ENCODE measurements at places on chromosomes 5 and 9. TPM values are rescaled to one million over a fixed set of nuclear protein-coding genes. Genes with fewer than 3 reads are reported as not detected.

- DNase-seq, result no peak
Measured at GRCh38 chr9:24545285-24545684, 412 bp downstream of the IZUMO3 start.

MVB12B gene
- 22.2 TPM for total RNA-seq

DNA sequence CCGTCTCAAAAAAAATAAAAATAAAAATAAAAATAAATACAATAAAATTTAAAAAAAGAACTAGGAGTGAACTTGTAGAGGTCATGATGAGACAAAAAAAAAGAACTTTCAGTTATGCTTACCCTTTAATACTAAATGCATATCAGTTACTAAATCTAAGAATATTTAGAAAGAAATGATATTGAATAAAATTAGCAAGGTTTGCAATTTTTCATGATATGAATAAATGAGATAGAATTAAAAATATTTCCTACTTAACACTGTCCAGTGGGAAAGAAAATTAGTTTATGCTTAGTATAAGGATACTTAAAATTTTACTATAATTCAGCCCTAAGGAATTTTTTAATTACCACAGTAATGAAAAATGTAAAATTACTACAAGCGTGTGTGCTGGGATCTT is 132.4 kb downstream of the TLE1 start:
- no peak for DNase-seq

- DNase-seq, result no peak
Measured at GRCh38 chr5:32852976-32853375, 141.9 kb downstream of the NPR3 start.

DNA sequence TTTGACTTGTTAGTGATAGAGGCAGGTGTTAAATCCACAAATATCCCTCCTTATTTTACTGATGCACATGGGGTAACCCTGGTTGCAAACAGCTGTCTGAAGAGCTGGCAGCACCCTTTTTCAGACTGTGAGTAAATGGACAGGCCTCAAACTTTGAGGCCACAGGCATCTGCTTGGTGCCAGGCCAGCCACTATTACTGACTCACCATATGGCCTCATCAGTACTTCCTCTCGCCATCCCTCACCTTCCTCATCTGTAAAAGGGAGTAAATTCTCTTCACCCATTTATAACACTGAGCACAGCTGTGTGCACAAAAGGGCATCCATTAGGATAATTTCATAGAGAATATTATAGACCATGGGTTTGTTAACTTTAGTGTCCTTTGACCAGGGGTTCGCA is 11.9 kb upstream of the TNIP1 start:
- no peak for DNase-seq

DNA sequence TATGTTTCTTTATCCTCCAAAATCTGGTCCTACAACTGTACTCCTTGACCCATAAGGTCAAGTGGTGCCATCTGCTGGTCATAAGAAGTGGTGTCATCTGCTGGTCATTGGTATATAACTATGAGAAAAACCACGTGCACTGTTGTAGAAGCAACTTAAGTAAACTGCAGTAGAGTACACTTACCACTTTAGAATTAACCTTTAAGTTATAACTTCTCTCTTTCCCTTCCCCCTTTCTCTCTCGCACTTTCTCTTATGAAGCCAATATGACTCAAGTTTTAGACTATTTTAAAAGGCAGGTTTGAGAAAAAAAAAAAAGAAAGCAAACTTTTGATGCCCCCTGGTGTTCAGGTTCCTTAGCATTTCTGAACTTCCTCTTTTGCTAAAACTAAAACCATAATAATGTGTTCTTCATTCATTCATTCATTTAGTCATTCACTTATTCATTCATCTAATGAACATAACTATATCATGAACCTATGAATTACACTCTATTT is 12.8 kb upstream of the MTAP start:
- DNase-seq, result no peak

DBH gene
- total RNA-seq, result not detected

- DNase-seq, result no peak
Measured at GRCh38 chr5:74643111-74643562, 2.6 kb upstream of the ENC1 start.

DNA sequence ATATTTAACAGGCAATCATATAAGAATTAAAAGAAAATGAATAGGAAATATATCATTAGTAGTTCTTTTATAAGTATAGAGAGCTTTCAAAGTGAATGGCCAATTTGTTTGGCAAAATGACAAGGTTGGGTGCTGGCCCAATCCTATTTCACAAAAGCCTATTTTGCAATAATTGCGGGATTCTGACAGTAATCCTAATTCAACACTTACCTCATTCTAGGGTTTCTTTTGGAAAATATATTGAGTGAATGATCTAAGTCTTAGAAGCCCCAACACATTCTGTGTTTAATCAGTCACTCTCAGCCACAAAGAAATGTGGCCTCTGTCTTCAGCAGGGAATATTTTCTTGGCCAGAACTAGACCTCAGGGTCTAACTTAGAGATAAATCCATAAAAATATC is 835.9 kb upstream of the ZNF608 start:
- DNase-seq, result no peak

PPP2R2B gene
- total RNA-seq, result 0.29 TPM

DNA sequence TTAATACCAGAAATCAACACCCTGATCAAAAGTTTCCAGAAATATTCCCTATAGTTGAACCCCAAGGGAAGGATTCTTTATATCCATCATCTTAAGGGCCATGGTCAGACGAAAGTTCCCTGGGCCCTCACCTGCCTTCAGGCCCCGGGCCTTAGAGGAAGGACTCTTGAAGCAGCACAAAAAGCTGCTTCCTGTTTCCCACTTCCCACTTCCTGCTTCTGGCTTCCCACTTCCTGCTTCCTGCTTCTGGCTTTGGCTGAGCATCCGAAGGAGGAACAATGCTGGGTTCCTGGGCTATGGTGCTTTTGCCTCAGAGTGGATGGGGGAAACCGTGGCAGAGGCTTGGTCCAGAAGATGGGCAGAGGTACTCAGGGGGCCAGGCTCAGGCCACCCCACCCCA is 25.8 kb upstream of the DAP start:
- DNase-seq, result no peak

- DNase-seq, result no peak
Measured at GRCh38 chr9:74496406-74496805, 729 bp upstream of the RORB start.

F2RL2 gene
- total RNA-seq, result 0.10 TPM

RANBP3L gene
- total RNA-seq, result not detected

PCDHGC3 gene
- total RNA-seq, result 46.8 TPM

NUTM2G gene
- not detected for total RNA-seq

DNA sequence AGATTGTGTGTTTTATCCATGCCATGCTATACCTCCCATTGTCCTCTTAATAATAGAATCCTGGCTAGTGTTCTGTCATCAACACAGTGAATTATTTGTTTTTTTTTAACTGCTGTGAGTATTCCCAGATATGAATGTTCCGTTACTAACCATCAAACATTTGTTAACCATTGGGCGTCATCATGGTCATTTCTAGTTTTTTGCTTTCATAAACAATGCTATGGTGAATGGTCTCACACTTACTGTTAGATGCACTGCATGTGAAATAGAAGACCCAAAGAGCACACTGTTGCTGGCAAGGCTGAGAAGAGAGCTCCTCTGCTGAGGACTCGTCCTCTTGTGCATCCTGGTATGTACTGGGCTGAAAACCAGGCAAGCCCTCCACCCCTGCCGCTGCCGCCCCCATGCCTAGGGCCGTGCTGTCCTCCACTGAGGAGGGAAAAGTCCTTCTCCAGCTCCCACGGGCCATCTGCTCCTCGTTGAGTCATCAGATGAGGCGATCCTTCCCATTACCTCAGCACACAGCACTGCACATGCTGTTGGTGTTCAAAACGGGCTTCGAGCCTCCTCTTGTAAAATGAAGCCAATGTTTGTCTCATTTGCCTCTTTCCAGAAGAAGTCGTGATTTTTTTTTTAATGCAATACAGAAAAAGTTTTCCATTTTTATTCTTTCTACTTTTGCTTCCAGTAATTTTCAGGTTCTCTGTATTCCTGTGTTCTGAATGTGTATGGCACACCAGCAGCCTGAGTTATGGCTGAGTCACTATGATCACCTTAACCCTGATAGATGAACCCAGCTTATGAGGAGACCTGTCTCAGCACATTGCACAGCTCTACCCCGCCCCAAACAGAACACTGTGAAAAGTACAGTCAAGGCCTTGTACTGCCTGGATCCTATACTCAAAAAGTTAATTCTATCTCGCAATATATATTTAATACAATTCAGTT is 219.0 kb downstream of the AOPEP start:
- no peak for DNase-seq

DNA sequence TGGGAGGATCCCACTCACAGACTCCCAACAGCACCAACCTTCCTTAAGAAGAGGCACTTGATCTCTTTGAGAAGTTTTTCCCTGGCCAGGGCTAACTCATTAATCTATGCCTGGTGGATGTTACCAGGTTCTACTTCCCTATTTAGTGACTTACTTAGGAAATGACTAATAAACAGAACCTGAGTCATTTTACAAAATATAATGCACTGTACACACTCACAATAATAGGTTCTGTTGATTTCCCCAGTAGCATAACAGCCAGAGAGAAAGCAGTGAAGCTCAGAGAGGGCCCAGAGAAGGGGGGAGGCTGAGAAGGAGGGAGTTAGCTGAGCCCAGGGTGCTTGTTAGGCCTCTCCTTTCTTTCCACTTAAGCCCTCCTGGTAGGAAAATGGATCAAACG is 27.1 kb downstream of the FRMD3 start:
- no peak for DNase-seq

- DNase-seq, result no peak
Measured at GRCh38 chr5:164013077-164013670, 507.8 kb downstream of the MAT2B start.

TRIM7 gene
- total RNA-seq, result 3.0 TPM

DNA sequence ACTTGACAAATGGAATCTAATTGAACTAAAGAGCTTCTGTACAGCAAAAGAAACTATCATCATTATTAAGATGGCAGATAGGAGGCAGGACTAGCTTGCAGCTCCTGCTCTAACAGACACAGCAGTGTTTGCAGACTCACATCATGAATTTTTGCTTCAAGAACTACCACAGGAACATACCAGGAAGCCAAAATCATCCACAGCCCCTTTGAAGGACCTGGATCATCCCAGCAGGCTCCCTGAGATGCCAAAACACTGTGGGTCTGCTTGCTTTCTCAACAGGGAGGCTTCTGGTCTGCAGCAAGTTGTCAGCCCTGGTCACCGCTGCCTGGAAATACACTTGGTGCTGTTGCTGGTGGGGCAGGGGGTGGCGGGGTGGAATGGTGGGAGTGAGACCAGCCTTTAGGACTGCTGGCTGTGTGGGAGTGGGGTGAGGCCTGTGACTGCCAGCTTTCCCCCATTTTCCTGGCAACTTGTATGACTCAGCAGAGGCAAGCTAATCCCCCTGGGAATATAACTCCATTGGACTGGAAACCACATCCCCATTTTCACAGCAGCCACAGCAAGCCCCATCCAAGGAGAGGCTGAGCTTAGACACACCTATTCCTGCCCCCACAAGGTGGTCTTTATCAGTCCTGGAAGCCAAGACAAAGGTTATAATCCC is 533.8 kb upstream of the CYLC2 start:
- no peak for DNase-seq

TAF11L10 gene
- total RNA-seq, result not detected

LPAR1 gene
- 42.6 TPM for total RNA-seq

- no peak for DNase-seq
Measured at GRCh38 chr5:125461641-125462072, 715.2 kb upstream of the ZNF608 start.

BHMT gene
- total RNA-seq, result 1.9 TPM

DNA sequence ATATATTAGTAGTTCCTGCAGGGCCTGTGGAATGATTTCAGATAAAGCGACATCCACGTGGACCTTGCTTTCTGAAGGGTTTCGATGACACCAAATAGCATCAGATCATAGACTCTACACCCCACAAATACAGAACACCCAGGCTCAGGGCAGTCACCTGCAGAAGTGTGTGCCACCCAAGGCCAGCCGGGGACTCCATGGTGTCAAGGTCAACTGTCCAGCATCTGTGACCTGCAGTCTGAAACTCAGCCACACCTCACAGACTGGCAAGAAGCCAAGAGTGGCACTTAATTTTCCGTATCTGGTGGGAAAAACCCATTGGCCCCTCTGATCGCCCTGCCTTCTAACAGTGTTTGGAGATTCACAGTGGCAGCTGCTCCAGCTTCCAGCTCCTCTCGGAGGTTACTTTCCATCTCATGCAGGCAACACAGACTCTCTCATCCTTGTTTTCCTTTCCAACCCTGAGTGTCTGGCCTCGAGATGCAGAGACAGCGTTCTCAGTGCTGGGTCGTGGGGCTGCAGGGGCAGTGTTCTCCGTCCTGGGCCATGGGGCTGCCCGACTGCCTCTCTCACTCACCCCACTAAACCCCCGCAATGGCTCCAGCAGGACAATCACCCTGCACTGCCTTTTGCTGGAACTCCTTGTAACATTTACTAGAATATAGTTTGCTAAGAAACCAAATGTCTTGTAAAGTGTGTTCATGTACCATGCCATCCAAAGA is 221.9 kb downstream of the IRX2 start:
- DNase-seq, result no peak

GRCh38 chr9:69798744-69799143 is 21.9 kb upstream of the CFAP95 start:
- DNase-seq, result no peak

- DNase-seq, result no peak
Measured at GRCh38 chr5:162221910-162222309, 154.3 kb downstream of the GABRG2 start.

DNA sequence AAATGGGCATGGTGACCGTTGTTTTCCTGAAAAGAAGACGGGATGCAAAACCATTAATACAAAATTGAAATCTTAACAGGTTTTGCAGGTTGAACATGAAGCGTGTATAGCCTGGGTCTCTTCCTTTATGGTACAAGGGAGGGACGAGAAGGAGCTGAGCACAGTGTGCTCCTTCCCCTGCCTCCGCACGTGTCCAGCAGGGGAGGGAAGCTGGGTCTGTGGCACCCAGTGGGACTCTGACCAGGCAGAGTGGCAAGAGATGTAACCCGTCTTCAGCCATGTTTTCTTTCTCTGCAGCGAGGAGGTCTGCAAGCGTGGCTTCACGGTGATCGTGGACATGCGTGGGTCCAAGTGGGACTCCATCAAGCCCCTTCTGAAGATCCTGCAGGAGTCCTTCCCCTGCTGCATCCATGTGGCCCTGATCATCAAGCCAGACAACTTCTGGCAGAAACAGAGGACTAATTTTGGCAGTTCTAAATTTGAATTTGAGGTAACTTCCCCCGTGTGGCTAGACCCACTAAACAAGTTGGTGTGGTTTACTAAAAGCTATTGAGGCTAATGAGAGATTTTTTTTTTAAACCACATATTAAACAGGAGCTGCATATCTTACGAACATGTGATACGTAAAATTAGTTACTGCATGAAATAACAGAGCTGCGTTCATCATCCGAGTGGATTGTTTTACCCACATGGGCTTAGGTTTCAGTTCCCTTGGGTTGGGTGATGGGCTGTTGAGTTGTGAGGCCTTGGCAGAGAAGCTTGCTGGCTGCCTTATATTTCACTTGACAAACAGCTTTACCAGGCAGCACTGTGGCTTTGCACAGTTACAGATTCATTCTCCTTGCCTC is 143.7 kb downstream of the TRIO start:
- DNase-seq, result no peak

ZNF300 gene
- 2.4 TPM for total RNA-seq

All from mesenteric fat pad (tissue), 1 donor.